ENCODE measurements at places on chromosomes 4 and X.

DNA sequence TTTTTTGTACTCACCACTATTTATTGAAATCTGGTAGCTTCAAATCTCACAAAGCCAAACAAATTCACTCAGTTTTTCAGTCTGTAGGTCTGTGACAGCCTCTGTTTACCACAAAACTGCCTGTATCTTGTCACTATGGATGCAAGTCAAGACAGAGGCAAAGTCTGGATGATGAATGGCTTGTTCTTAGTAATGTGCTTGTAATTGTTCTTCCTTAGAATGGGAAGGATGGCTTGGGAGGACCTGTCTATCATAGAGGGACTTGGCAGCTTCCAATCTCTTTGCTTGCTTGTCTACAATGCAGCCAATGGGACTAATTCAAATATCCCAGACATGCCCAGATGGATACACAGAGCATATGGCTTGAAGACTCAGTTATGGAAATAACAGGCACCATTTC lies 141.2 kb upstream of the SCML1 start:
- DNase-seq, result no peak

DNA sequence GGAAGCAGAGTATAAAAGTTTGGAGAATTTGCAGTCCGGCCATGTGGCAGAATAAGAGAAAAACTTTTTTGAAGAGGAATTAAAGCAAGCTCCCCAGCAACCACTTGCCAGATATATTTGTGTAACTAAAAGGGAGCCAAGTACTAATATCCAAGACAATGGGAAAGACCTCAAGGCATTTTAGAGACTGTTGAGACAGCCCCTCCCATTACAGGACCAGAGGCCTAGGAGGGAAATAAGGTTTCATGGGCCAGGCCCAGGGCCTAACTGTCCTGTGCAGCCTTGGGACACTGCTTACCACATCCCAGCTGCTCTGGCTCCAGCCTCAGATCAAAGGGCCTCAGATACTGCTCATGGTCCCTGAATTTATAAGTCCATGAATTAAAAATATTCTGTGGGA lies 659.4 kb downstream of the PCDH19 start:
- no peak for DNase-seq

- DNase-seq, result no peak
Measured at GRCh38 chr4:144645631-144646522, at the start of gene HHIP. Gene HHIP, plus strand, starts transcription at chr4:144646156. Its CDS starts 520 bp downstream, at chr4:144646676.

DNA sequence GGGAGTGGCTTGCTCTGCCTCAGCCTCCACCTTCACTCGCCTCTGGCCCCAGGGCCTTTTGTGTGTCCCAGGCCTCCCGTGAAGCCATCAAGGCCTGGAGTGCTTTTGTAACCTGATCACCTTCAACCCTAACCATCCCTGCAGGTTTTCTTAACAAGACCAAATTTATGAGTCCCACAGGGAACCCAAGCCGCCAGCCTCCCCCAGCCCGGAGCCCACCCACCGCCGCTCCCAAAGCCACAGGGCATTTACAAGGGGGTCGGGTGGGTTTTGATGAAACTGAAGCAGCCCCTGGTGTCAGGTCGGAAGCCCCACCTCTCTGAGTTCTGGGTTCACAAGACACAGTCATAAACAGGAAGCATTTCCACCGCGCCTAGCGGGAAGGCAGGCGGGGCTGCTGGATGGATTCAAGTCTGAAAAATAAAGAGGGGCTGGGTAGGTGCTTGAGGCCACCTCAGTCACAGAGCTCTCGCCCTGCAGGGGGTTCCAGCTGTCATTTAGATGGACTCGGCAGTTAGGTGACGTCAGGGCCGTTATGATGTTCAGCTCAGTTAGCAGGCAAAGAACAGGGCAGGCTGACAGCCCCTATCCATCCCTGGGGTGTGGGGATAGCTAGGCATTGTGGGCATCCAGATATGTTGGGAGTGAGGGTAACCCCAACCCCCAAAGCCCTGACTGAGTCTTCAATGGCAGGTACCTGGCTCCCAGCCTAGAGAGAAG lies 128.5 kb downstream of the BCOR start:
- DNase-seq, result no peak

- no peak for DNase-seq
Measured at GRCh38 chr4:173025131-173025530, 143.5 kb upstream of the GALNT7 start.

GRCh38 chr4:51835855-51836254 lies 7.1 kb upstream of the DCUN1D4 start:
- no peak for DNase-seq

DNA sequence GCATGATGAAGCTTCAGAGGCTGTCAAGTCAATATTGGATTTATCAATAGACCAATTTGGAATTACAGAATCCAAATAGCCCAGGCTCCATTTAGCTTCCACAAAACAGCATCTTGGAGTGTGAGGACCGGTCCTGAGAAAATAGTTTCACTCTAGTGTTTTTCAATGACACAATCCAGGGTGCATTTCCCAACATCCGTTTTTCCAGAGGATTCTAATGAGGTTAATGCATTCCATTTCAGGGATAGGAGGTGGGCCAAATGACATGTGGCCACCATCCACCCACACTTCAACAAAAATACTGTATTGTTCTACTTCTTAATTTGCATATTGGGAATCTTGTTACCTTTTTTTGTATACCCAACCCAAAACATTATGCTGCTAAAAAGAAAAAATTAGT lies 229.8 kb upstream of the LDB2 start:
- no peak for DNase-seq

DNA sequence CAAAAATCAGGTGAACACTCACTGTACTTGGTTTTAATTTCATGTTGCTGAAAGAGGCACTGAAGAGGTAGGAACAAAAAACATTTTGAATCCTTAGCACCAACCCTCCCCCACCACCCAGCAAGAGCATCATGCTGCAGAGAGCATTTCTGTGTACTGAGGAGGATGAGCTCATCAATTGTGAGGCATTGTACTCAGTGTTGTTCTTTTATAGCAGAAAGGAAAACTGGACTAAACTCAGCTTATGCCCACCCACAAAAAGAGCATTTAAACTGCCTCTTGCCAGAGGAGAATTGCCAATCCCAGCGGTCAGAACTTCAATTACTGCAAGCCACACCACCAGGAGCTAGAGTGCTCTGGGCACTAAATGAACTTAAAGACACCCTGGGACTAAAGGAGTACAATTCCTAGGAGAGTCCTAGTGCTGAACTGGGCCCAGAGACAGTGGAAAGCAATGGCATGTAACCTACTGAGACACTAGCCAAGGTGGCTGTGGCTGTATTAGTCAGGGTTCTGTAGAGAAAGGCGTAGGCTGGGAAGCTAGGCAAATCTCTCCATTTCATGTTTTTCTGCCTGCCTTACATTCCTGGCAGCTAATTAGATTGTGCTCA lies 280.7 kb upstream of the KLHL4 start:
- DNase-seq, result no peak

DNA sequence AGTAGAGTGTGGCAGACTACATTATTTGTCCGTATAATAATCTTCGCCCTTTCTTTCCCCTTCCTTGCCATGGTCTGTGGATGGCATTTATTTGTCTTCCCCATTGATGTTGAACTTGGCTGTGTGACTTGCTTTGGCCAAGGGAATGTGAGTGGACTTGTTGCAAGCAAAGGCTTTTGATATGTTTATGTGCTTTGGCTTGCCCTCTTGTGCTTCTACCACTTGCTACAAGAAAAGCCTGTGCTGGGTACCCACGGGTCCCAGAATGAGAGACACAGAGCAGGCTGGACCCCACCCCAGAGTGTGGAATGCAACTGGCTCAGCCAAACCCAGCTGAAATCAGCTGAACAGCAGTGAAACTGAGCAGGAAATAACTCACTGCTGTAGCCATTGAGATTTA lies 63.0 kb downstream of the FAM184B start:
- DNase-seq, result no peak

GRCh38 chr4:68572653-68573170 lies 3.4 kb downstream of the UGT2B17 start:
- no peak for DNase-seq

- no peak for DNase-seq
Measured at GRCh38 chr4:114423582-114423981, 175.0 kb upstream of the UGT8 start.

GRCh38 chrX:29617276-29617675 lies 598.1 kb upstream of the MAGEB2 start:
- DNase-seq, result no peak

GRCh38 chrX:145716226-145716625 lies 101.4 kb upstream of the SLITRK2 start:
- no peak for DNase-seq

- DNase-seq, result no peak
Measured at GRCh38 chr4:122500852-122501501, 44.5 kb upstream of the IL2 start.

- DNase-seq, result no peak
Measured at GRCh38 chr4:1624519-1624910, 59.6 kb downstream of the FAM53A start.

- no peak for DNase-seq
Measured at GRCh38 chr4:40986375-40986774, 228.0 kb downstream of the APBB2 start.

GRCh38 chrX:105120463-105120862 lies 100.0 kb downstream of the TEX13A start:
- DNase-seq, result no peak

- DNase-seq, result no peak
Measured at GRCh38 chr4:18113710-18114331, 92.3 kb upstream of the LCORL start.

DNA sequence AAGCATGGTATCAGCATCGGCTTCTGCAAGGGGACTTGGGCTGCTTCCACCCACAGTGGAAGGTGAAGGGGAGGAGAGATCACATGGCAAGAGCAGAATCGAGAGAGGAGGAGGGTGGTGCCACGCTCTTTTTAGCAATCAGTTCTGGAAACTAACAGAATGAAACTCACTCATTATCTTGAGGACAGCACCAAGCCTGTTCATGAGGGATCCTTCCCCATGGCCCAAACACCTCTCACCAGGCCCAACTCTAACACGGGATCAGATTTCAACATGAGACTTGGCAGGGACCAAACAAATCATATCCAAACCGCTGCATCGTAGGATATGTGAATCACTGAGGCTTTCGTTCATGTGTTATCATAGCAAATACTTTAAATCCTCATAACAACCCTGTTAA lies 125.5 kb downstream of the GPC3 start:
- no peak for DNase-seq

- DNase-seq, result no peak
Measured at GRCh38 chrX:53743244-53743643, 56.7 kb upstream of the HUWE1 start.

DNA sequence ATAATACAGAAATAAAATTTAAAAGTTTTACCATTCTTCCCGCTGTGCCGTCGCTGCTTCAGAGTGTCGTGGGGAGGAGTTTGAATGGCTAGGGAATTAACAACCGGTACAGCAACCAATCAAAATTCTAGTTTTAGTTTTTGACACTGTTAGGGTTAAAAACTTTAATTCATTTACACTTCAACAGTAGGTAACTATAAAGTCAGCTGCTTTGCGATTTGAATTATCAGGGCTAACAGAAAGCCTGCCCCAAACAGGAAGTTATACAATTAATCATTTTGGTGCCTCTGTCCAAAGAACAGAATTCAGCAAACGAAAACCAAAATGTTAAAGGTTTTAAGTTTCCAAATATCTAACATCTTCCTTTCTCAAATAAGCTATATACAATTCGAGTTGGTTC lies 2.3 kb downstream of the HNRNPD start:
- no peak for DNase-seq

- no peak for DNase-seq
Measured at GRCh38 chr4:54719378-54719777, 61.6 kb downstream of the KIT start.

DNA sequence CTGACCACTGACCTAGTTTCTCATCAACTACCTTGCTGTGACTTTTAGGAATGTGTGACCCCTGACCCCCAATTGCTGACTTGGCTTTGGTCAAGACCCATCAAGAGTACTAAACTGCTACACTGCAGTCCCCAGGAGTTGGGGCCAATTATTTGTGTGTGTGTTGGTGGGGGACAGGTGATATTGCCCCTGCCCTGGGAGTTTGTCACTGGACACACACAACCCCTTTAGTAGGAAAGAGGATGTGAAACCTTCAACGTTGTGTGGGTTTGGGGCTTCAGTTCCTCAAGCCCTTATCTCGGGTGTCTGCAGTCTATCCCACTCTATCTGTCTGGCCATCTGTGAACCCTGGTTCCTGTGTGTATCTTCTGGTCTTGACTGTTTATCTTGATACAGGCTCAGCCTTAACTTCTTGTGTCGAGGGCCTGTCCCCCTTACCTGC lies 6.5 kb downstream of the SASH3 start:
- no peak for DNase-seq

DNA sequence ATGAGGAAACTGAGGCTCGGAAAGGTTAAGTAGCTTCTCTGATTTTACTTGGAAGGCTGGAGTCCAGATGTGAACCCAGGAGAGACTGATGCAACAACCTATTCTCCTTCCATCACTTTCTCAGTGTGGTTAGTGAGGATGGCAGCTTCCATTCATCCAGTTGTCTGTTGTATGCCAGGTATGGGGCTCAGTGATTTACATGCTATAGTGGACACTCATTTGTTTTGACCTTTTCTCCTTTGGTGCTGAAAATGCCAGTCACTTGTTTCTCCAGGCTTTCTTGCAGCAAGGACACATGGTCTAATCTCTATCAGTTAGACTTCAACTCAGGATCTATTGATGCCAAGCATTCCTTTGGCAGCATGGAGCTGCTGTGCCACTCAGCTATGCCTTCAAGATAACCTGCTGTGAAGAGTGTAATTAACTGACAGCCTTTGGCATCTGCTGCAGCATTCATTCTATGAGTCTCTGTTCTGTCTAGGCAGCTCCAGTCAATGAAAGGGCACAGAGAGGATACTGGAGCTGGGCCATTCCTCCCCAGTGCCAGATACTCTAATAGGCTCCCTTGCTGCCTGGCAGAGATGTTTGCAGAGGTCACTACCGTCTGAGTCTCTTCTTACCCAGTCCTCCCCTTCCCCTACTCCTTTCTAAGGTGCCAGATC lies 11.0 kb upstream of the CWH43 start:
- DNase-seq, result no peak

GRCh38 chrX:44017676-44018075 lies 44.5 kb upstream of the NDP start:
- no peak for DNase-seq

DNA sequence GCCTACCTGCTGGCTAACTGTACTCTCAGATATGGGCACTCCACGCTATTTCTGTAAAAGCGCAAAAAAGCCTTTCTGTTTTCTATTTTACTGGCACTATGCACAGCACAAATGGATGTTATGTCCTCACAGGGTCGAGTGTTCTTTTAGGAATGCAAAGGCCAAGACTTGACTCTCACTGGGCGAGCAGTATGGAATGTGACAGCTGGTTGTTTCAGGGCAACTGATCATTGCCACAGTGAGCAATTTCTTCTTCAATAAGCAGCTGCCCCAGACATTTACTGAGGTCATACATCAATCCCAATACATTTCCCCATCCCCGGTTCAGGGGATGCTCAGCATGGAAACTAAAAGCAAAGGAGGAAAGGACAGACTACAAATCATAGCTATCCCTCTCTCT lies 58.2 kb downstream of the PDE5A start:
- DNase-seq, result no peak

- no peak for DNase-seq
Measured at GRCh38 chr4:125267630-125268029, 47.1 kb upstream of the FAT4 start.

DNA sequence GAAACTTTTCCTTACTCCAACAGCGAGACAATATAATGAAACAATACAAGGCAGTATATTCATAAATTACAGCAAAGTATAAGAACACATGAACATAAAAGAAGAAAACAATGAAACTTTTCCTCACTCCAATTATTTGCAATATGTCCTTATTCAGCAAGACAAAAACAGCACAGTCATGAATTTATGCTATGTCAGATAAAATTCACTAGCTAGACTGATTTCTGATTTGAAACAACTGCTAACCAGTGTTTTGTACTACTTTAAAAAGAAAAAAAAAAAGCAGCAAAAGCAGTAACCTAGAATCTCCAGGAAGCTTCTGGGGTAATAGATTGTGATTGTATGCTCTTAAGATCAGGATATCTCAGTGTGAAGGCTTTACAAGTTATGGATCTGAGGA lies 45.2 kb upstream of the UNC5C start:
- no peak for DNase-seq

Measured in activated T-cell treated with anti-CD3 and anti-CD28 coated beads for 24 hours (primary cell).